Eye (tissue), 1 donor: ENCODE measurements at places on chromosomes 11 and 22.

DNA sequence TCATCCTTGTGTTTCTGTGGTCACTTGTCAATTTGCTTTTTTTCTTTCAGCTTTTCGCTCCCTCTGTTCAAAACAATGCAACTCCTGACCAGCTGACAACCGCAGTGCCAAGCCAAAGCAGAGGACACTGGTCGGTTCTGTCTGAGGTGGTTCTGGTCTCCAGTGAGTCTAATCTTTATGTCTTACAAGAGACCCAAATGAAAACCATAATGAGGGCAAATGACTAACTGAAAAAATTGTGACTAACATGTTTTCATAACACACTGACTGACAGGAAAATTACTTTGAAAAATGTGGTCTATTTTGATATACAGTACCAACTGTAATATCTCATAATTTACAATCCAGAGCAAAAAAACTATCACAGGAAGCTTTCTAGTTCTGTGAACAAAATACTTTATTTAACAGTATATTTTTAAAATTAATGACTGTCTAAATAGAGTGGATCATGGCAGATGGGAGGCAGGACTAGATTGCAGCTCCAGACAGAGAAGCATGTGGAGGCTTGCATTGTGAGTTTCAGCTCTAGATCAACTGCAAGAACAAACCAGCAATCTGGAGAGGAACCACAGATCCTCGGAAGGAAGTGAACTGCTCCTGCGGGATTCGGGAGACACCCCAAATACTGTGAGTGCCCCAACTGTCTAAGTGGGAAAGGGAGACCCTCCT, 311.8 kb downstream of the SBF2 start:
- DNase-seq: no peak

DNA sequence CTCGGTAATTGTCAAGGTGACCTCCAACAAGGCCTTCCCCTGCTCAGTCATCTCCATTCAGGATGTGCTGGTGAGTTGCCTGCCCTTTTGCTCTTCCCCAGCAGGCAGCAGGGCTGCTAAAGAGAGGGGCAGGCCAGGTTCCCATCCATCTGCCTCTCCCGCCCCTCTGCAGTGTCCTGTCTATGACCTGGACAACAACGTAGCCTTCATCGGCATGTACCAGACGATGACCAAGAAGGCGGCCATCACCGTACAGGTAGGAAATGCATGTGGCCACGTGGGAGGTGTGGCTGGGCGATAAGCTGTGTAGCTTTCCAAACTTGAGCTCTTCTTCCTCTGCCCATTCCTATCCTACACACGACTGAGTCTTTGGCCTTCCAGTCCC, 4.0 kb downstream of the SIDT2 start:
- no peak for DNase-seq

DNA sequence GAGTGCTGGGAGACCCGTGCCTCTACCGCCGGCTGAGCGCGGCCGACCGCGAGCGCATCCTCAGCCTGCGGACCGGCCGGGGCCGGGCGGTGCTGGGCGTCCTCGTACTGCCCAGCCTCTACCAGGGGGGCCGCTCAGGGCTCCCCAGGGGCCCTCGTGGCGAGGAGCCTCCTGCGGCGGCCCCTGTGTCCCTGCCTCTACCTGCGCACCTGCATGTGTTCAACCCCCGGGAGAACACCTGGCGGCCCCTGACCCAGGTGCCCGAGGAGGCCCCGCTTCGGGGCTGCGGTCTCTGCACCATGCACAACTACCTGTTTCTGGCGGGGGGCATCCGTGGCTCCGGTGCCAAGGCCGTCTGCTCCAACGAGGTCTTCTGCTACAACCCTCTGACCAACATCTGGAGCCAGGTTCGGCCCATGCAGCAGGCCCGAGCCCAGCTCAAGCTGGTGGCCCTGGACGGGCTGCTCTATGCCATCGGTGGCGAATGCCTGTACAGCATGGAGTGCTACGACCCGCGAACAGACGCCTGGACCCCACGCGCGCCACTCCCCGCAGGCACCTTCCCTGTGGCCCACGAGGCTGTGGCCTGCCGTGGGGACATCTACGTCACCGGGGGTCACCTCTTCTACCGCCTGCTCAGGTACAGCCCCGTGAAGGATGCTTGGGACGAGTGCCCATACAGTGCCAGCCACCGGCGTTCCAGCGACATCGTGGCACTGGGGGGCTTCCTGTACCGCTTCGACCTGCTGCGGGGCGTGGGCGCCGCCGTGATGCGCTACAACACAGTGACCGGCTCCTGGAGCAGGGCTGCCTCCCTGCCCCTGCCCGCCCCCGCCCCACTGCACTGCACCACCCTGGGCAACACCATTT, 3.5 kb downstream of the KLHDC7B start:
- no peak for DNase-seq

DNA sequence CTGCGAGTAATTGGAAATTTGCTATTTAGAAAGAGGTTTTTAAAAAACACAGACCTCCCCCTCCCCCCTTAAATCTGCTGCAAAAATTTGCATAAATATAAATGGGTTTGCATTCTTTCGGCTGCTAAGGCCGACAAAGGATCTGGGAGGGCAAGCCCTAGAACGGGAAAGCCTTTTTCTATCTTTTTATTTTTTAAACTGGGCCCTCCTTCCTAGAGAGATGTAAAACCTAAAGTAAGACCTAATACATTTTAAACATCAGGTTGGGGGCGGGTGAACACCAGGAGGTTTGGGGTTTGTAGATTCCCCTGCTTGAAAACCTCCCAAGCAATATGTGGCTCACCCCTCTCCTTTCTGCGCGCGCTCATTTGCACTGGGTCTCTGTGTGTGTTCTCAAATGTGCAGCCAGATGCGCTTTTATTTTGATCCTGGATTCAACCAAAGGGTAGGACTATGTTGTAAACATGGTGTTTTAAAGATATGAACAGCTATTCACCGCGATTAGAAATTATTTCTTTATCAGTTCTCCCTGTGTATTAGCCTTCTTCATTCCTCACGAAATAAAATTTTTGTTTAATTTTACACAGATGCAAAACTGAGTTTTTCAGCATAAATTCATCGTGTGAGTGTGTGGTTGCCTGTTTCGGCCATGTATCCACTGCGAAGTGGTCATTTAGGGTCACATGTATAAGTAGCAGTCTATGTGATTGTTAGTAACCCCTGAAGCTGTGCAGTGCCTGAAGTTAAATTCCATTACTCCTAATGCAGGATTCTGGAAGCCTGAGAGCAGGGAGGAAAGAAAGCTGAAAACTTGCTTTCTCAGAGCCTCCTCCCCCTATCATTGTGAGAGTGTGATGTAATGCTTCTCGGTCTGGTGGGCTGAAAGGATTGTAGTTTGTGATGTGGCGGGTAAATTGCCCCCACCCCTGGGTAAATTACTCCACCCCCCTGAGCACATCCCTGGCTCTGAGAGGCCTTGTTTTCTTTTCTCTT, 988 bp downstream of the TNRC6B start:
- DNase-seq: peak; percentile 91

GRCh38 chr11:110455718-110456117, 26.0 kb downstream of the FDX1 start:
- no peak for DNase-seq

DNA sequence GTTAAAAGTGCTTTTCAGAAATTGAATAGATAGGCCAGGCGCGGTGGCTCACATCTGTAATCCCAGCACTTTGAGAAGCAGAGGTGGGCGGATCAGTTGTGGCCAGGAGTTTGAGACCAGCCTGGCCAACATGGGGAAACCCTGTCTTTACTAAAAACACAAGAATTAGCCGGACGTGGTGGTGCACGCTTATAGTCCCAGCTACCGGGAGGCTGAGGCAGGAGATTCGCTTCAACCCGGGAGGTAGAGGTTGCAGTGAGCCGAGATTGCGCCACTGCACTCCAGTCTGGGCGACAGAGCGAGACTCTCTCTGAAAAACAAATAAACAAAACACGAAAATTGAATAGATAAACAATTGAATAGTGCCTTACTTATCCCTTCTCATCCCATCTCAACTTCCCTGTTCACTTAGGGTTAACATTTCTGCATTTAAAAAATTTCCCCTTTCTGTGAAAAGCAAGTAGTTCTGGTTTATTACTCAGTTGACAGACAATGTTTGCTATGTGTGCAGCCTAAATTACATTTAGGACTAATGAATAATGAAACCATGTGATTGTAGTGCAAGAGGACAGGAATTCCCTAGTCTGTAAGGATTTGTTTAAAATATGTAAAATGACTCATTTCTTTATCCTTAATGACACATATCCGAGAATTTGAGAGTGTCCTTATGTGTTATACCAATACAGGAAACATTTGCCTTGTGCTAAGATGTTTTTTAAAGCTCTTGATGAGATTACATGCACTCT, 6.0 kb downstream of the RNF169 start:
- peak; percentile 9 for DNase-seq

DNA sequence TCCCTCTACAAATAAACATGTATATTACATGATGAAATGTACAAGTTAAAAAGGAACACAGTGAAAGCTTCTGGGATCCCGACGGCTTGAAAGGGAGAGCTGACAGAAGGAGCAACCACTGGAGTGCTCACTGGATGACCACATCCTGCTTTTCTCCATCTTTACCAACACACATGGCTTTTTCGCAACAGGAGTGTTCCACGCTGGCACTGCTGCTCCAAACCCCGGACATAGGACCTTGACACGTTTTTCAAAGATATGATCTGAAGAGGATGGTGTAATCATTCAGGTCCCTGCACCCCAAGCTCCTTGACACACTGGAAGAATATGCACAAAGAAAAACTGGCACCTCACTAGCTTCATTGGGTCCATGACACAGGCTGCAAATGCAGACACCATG, 121.9 kb downstream of the LARGE1 start:
- no peak for DNase-seq

DNA sequence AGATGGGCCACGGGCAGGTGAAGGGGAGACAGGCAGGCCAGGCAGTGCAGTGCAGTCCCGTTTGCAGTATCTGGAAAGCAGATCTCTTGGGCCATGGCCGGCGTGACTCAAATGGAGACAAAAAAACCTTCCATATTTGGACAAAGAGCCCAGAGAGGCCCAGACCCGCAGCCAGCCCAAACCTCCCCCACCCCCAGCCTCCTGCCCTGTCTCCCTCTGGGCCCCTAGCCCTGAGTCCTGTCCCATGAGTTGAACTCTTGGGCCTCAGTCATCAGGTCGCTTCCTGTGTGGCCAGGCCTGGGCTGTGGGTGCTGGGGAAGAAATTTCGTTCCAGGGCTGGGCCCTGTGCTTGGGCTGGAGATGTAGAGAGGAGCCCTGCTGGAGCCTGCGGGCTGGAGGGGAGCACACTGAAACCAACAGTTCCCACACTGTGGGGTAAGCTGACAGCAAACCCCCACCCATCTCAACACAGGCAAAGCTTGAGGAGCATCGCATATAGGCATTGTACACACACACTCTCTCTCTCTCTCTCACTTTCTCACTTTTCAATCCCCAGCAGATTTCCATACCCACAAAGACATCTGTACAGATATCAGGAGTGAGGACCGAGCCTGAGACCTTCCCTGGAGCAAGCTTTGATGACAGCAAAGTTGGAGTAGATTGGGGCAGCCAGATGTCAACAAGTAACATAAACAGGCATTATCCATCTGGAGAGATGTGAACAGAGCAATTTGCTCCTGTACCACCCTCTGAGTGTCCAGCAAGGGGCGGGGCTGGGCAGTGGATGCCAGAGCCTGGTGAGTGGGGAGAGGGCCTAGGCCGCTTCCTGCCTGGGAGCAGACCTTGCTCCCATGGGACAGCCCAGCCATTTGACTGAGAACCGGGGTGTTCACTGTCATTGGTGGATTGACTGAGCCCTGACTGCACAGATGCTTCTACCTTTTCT, 17.2 kb downstream of the ARHGEF17 start:
- no peak for DNase-seq

- DNase-seq: no peak
Measured at GRCh38 chr11:128323381-128323780, 264.0 kb downstream of the ETS1 start.
